Effector CD8-positive, alpha-beta T cell (primary cell): ENCODE measurements at places on chromosomes 7 and 10.
A peak's percentile ranks its signal among the peaks of the same experiment; 100 is the strongest.

DNA sequence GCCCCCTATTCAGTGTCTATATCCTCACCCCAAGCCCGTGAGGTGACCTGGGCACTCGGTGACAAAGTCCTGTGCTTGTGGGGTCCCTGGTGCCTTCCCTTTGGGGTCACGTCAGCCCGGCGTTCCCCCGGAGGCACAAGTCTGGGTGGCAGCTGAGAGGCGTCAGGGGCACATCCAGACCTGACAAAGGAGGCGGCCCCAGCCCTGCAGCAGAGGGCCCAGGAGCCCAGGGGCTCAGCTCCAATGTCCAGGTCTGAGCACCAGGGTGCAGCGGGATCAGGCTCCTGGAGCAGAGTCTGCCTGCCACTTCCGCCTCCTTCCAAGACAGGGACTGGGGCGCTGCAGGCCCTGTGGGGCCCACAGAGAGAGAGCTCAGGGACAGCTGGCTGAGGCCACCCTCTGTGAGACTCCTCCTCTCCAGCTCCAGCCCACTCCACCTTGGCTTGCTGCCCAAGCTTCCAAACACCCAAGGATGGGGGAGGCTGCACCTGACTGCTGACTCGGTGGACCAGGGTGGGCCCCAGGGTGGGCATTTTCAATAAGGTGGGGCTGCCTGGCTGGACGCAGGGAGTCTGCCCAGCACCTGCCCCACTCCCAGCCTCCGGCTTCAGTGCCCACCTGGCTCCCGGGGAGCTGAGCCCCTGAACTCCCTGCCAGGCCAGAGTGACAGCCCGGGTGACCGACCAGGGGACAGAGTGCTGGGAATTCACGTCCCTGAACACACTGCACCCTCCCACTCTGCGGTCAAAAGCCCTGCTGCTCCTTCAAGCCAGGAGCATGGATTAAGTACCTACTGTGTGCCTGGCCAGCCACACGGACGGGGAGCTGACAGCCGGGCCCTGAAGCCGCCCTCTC is 1.0 kb upstream of the KNDC1 start:
- no peak for DNase-seq

DNA sequence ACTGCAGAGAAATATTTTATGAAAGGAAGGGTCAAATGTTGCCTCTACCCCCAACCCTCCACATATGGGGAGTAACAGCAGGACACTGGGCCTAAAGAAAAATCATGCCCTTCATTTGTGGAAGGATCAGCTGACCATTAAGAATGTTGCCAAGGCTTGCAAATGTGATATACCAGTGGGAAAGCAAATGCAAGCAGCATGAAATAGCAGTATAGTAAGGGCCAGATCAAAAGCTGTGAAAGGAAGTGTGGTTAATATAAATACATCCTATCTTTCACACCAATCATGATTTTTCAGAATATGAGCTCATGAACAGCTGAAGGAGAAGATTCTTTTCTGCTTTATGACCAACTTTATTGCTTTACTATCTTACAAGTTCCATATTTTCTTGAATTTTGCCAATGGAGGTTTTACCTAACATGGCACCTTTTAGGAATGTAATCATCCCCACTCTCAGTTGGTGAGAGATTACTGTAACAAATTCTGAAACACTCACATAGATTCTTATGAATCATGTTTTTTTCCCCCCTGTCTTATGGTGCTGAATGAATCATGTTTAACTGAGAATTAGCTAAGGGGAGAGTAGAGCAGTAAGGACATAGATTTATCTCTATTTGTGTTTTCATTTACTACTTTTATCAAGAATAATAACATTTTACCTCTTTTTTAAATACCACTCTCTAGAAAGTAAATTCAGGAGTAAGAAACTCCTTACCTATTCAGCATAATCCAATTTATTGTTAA is 12.1 kb upstream of the ATAD1 start:
- DNase-seq: no peak

DNA sequence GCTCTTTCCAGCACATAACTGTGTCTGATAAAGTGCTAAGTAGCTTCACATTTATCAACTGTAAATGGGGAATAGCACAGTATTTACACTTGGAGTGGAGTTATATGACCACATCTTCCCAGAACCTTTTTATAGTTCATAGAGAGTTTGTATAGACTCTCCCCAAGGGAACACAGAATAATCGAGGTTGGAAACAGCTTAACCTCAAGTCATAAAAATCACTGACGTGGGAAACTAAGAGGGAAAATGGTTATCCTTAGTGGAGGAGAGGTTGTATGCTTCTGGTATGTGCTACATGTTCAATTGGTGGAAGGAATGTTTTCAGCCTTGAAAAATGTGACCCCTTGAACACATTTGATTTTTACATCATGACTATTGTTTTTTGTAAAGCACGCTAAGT is 167.9 kb upstream of the KIAA1217 start:
- no peak for DNase-seq

GRCh38 chr10:120209124-120209762 is 247.8 kb upstream of the PLPP4 start:
- no peak for DNase-seq

- DNase-seq: no peak
Observed at GRCh38 chr7:96246919-96247318, 75.0 kb downstream of the SLC25A13 start.

GRCh38 chr10:80700252-80700651 is 162.6 kb downstream of the SH2D4B start:
- DNase-seq: no peak

DNA sequence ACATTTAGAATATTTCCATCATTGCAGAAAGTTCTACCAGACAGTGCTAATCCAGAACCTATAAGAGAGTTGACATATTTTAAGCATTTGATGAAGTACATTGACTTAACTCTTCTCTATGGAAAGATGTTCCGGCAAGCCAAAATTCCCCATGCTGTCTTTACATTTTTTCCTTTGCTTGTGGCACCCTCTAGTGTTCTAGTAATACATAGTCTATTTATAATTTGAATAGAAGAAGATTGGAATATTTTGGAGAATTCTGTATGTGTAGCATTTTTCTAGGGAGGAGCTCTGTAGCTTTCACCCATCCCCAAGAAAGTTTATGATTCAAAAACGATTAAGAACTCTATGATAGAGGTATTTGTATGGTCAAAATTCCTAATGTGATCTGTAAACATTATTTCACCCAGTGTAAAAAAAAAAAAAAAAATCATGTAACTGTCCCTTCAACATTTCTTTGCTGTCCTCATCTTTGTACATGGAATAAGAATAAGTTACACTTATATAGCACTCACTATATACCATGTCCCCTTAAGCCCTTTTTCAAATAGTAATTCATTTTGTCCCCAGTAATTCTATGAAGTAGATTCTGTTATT is 33.2 kb downstream of the NRF1 start:
- DNase-seq: no peak

DNA sequence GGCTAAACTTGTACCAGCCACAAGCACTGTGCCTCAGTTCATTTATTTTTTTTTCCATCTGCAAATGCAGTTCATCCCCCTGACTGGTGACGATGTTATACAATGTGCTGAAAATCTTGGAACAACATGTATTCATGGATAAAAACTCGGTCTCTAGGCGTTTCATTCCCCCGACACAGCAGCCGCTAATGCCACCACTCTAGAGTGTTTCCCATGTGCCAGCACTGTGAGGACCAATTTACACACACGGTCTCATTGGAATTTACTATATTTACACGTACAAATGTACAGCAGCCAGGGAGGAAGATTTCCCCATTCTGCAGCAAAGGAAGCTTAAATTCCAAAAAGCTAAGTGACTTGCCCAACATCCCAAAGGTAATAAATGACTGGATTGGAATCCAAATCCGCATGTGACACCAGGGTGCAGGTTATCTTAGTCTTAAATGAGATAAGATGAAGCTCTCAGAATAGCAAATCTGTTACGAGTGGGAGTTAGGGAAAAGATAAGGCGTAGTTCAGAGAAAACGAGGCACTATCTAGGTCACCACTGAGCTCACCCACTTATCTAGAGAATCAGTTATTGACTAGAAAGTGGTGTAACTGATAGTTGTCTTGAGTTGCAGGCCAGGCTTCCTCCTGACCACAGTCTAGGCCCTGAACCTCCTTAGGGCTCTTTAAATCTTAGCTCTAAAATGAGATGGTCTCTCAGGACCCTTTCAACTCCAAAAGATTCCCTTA is 36.7 kb downstream of the FAM107B start:
- DNase-seq: no peak

GRCh38 chr10:5835446-5836095 is 22.3 kb upstream of the GDI2 start:
- no peak for DNase-seq

DNA sequence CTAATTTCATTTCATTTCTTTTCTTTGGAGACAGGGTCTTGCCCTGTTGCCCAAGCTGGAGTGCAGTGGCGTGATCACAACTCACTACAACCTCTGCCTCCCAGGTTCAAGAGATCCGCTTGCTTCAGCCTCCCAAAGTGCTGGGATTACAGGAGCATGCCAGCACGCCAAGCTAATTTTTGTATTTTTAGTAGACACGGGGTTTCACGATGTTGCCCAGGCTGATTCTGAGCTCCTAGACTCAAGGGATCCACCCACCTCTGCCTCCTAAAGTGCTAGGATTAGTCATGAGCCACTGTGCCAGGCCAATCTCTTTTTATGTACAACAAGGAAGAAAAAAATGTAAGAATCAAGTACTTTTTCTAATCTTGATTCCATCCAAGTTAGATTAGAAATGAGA is 10.7 kb upstream of the KMT2E start:
- DNase-seq: no peak

DNA sequence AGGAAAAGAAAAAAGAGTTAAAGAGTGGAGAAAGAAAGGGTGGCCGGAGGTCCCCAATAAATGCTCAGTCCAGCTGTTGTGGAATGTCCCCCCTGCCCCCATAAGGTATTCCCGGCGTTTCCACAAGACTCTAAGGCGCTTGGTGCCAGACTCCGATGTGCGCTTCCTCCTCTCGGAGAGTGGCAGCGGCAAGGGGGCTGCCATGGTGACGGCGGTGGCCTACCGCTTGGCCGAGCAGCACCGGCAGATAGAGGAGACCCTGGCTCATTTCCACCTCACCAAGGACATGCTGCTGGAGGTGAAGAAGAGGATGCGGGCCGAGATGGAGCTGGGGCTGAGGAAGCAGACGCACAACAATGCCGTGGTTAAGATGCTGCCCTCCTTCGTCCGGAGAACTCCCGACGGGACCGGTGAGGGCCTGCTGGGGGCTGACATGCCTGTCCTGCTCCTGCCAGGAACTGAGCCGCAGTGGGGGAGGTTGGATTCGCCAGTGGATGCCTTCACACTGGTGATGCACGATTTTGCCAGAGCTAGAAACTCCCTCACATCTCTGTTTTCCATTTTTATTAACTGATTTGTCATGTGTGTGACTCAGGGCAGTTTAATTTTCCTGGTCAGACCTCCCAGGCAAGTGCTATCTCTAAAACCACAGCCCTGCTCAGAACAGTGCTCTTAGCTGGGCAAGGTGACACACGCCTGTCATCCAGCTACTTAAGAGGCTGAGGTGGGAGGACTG is 34.2 kb downstream of the TACR2 start:
- DNase-seq: no peak

DNA sequence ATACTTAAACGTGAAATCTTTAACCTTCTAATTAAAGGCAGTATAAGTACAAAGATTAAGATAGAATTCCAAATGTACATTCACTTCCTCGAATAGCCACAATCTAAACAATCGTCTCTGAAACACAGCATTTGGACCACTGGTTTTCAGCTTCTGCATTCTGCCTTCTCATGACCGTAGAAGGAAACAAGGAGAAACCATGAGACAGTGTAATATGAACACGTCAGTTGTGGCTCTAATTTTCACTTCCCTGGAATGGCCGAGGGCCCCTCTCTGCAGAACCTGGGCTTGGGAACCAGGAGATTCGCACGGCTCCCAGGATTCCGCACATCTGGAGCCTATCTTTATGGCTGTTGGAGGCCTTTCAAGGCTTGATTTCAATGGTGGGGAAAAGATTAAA is 189.3 kb downstream of the KLF6 start:
- DNase-seq: no peak

GRCh38 chr10:114684084-114684821 is 26.2 kb upstream of the ABLIM1 start:
- no peak for DNase-seq

- no peak for DNase-seq
Observed at GRCh38 chr10:80462981-80463741, 9.1 kb downstream of the TSPAN14 start.

- no peak for DNase-seq
Observed at GRCh38 chr7:158724658-158725505, 20.3 kb upstream of the NCAPG2 start.

- DNase-seq: no peak
Observed at GRCh38 chr10:75858339-75858738, 426.9 kb downstream of the LRMDA start.

- DNase-seq: peak; percentile 25
Observed at GRCh38 chr10:61896854-61897661, 4.4 kb upstream of the ARID5B start.

DNA sequence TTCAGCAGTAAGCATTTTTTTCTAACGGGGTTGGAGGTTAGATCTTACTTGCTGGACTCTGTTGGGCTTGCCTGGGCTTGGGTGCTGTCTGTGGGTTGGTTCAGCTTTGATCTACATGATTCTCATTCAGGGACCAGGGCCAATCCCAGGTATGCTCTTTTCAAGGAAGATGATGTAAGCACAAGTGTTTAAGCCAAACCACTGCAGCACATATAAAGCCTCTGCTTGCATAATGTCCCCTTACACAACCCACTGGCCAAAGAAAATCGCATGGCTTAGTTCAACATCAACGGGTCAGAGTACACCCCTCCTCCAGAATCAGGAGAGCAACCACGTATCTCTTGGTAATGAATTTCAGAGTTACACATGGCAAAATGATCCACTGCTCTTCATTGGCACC is 83.9 kb downstream of the DNAJB9 start:
- DNase-seq: no peak

DNA sequence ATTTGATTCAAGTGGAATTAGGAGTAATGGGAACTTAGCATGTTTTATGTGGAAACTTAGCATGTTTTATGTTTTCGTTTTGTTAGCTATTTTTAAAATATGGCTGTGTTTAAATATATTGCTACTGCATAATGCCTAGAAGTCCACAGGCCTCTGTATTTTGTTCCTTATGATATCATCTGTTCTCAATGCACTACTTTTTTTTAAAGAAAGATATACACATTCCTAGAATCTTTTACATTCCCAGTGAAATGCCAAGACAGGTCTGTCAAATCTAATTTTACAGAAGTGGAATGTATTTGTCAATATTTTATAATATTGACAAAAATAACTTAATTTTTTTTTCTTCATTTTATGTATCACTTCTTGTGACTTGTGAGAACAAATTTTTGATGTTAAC is 51.6 kb downstream of the ST7 start:
- DNase-seq: no peak

GRCh38 chr7:141490474-141490873 is 60.7 kb upstream of the AGK start:
- DNase-seq: no peak

DNA sequence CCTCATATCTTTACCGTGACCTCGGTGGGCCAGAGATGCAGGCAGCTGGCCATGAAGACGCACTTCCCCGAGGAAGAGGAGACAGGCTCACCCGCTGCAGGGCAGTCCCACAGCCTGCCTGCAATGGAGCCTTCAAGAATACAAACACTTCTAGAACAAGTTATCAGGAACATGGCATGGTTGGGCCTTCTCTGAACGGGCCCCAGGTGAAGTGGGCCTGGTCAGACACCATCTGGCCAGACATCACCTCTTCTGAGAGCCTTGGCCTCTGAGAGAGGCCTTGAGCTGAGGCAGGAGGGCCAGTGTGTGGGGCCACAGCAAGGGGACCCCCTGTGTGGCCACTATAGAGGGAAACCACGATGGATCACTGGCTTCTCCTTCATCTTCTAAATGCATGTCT is 112.4 kb upstream of the GDF10 start:
- no peak for DNase-seq

GRCh38 chr10:113937258-113937657 is 82.8 kb downstream of the NHLRC2 start:
- DNase-seq: no peak
